Smooth muscle cell of the brain vasculature (primary cell): ENCODE measurements at places on chromosomes 2 and 18.

GRCh38 chr2:134325696-134326095 is 71.8 kb downstream of the MGAT5 start:
- DNase-seq: no peak

- DNase-seq: no peak
These were observed 277.2 kb downstream of the AGPS start for GRCh38 chr2:177669625-177670330.

DNA sequence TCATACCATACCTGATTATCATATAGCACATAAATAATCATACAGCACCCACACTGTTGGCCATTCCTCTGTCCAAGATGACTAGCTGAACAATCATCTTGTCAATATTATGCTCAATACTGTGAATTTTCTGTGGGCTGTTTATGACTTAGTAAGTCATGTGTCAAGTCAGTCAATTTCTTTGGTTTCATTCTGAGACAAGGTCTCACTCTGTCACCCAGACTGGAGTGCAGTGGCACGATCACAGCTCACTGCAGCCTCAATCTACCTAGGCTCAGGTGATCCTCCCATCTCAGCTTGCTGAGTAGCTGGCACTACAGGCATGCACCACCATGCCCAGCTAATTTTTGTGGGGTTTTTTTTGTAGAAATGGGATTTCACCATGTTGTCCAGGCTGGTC is 5.7 kb downstream of the MCM6 start:
- DNase-seq: no peak

DNA sequence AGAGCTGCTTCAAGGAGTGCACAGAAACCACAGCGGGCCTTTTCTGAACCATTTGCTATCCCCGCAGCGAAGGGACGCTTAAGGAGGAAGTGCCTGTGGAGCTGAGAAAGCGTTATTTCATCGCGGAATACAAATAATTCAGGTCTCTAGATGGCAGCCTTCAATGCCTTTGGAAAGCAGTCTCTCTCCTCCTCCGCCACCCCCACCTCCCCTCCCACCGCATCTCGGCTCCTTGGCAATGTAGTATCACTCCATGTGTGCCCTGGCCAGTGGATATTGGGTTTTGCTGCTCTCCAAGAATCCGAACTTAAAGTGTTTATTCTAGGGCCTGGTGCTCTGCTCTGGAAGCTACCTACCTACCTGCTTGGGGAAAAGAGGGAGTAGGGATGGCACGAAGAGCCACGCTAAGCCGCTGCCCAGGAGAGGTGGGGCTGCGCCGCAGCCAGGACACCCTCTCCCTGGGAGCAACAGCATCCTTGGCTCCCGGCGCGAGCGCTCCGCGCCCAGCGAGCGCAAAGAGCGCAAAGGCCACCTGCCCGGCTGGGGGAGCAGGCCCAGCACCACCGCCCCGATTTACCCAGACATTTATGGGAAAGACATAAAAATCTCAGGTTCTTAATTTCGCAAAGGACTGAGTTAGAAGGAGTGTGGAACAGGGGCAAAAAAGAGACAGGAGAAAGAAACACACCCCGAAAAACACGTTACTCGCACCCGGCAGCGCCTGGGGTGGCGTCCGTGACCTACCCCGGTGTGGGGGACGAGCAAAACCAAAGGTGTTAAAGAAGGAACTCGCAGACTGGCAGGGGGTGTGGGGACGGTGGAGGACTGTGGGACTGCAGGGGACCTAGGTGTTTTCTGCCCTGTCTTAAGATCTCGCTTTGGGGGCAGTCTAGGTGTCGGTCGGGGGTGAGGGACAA is 1.0 kb downstream of the SPHKAP start:
- DNase-seq: no peak

DNA sequence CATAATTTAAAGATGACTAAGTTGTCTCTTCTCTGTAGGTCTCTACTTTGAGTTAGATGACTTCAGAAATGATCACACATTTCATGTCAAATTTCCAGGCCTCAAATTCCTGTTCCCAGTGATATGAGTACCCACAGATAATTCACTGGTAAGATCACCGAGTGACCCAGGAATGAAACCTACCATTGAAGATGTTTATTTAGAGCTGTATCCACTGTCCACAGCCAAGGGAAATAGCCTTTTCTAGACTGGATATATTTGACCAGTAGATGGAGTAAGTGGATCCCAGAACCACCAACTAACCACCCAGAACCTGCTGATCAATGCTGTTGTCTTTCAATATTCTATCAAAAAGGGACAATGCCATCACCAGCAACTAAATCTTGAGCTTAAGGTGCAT is 238.8 kb downstream of the SLC8A1 start:
- no peak for DNase-seq

DNA sequence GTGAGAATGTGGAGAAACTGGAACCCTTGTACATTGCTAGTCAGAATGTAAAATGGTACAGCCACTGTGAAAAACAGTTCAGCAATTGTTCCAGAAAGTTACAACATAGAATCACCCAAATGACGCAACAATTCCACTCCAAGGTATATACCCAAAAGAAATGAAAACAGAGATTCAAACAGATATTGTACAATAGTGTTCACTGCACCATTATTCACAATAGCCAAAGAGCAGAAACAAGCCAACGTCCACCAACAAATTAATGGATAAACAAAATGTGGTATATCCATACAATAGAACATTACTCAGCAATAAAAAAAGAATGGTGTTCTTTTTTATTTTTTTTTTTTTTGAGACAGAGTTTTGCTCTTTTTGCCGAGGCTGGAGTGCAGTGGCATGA is 10.9 kb downstream of the CLASP1 start:
- no peak for DNase-seq

DNA sequence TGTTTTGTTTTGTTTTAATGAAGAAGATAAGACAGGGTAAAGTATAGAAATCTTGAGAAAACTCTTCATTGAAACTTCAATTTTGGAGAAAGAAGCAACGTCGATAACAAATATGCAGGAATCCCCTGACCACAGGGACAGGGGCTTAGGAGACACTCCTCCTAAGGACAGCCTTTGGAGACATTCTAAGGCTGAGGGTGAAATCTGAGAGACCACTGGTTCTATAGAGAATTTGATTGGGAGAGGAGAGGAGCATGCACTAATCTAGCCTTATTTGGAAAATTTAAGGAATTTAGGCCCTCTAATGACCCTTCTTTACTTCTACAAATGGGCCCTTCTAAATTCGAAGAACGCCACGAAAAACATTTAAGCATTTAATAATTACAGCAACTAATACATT is 207.6 kb downstream of the PPP1R1C start:
- no peak for DNase-seq

GRCh38 chr2:27085673-27086089 is 891 bp upstream of the KHK start:
- DNase-seq: no peak

GRCh38 chr2:219289537-219290361 is 10.6 kb downstream of the DNAJB2 start:
- no peak for DNase-seq

GRCh38 chr18:68944330-68944729 is 146.4 kb downstream of the CCDC102B start:
- DNase-seq: no peak

- no peak for DNase-seq
These were observed 46.2 kb downstream of the INHBB start for GRCh38 chr2:120391911-120392665.

DNA sequence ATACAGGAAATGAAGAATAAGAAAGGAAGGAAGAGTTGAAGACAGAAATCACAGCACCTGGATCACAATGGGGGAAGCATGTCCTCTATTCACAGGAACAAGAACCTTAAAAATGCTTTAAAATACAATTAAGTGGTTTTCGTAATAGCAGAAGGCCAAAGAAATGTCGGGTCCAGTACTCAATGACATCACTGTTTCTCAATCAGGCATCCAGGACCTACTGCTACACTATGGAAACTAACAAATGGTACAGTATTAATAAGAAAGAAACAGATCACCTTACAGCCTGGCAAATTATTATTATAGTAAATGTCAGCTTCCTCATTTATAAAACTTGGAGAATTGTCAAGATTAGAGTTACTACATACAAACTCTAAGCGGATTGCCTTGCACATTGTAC is 15.8 kb downstream of the HNRNPLL start:
- DNase-seq: no peak

DNA sequence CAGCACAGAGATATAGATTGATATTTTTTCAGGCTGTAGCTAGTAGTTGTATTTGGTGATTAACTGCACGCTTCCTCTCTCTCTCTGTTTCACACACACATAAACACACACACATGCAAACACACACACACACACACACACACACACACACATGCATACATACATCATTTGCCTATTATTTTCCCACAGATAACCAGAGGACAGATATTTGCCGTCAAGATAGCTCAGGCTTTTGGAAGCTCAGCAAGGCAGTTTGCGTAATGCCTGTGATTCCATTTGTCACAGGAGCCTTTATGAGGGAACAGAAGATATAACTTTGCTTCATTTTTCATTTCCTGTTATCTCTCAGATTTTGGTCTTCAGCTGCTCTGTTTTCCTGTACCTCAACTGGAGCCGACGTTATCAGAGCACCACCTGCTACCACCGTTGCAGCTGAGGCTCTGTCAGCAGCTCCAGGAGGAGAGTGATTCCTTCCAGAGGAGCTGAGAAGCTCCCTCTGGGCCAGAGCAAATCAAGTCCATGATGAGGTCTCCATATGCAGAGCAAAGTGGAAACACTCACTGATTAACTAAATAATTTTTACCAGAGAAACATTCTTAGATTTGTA is 341.9 kb upstream of the PIK3C3 start:
- DNase-seq: no peak

- no peak for DNase-seq
These were observed 283.9 kb downstream of the ALPK2 start for GRCh38 chr18:58344861-58345463.

- DNase-seq: no peak
These were observed 204.8 kb downstream of the SLC39A10 start for GRCh38 chr2:195861821-195862220.

DNA sequence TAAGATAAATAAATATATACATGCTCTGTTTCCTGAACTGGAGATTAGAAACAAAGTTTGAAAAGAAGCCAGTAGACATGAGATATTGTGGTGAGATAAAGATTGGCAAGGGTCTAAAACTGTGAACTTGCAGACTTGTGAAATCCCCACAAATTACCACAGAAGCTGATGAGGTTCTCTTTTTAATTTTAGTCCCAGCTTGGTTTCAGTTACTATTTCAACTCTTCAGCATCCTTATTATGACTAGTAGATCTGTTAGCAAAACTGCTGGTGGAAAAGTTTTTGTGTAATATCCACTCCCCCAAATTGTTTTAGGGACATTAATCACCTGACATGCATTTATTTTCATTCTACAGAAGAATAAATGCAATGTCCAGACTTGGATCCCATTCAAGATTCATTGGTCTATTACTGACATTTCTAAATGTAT is 20.8 kb downstream of the RASGRP3 start:
- DNase-seq: no peak

DNA sequence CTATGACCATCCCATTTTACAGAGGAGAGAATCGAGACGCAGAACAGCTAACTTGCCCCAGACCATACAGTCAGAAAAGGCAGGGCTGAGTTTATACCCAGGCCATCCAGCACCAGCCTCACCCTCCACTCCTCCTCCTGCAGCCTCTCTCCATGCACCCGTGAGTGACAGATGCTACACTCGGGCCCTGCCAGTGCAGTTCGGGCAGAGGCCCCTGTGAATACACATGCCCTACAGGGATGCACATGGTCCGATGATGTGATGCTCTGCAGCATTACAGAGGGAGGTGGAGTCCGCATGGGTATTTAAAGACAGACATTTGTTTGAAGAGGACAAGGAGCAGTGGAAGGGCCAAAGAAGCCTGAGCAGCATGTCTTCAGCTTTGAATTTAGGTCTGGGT is 75.1 kb upstream of the PXDN start:
- no peak for DNase-seq

- no peak for DNase-seq
These were observed 39.1 kb downstream of the TFCP2L1 start for GRCh38 chr2:121245913-121246312.

GRCh38 chr2:2597712-2598111 is 266.6 kb upstream of the MYT1L start:
- no peak for DNase-seq

GRCh38 chr2:191065785-191066184 is 51.8 kb upstream of the STAT1 start:
- no peak for DNase-seq

DNA sequence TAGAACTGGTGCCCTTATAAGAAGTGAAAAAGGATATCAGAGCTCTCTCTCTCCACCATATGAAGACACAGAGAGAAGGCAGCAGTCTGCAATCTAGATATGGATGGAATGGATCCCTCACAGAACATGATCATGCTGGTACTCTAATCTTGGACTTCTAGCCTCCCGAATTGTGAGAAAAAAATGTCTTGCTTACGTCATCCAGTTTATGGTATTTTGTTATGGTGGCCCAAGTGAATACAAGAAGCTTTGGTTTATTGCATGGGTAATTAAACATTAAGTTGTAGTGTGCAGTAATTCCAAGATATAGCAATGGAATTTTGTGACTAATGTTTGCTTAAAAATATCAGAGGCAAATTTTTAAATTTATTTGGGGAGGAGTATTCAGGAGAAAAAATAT is 1667.4 kb upstream of the SLC39A10 start:
- no peak for DNase-seq

- DNase-seq: no peak
These were observed 17.2 kb upstream of the RPRM start for GRCh38 chr2:153495725-153496124.

DNA sequence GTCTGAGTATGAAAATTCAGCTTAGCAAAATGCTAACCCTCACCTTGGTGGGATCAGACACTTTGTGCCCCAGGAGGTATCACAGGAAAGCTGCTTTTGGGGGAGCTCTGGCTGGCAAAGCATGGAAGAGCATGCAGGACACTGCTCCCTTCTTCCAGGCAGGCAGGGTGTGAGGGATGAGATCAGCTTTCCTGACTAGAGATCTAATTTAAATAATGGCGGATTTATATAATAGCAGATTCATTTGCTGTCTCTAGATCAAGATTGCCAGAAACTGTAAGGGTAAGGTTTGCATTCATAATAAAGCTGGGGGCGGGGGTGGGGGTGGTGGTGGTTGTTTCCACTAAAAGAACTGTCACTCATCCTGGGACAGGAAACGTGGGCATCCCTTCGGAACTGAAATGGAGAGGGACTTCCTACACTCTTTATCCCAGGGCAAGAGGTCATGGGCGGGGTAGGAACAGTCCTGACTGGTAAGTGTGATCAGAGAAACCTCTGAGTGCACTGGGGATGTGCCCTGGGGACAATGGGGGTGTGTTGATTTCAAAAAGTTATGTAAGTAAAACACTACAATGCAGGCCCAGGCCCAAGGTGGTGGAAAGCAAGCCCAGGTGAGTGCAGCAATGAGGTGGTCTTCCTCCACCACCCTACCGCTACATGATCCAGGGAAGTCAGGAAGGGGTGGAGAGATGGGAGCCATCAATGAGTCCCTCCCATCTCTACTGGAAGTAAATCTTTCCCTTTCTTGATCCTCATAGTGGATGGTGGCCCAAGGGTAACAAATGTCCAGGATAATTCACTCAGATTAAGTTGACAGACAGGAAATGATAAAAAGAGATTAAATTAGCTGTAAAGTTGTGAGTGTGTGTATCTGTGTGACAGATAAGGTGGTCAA is 171.4 kb upstream of the SERPINE2 start:
- no peak for DNase-seq

GRCh38 chr2:127626917-127627739 is 18.8 kb upstream of the GPR17 start:
- no peak for DNase-seq
